ENCODE measurements at places on chromosomes 11 and 22. TPM values are rescaled to one million over a fixed set of nuclear protein-coding genes. Genes with fewer than 3 reads are reported as not detected.

Gene ACTN3
- 0.46 TPM for polyA plus RNA-seq

GRCh38 chr11:5631417-5631816 lies 6.6 kb downstream of the TRIM34 start:
- DNase-seq, result no peak

DNA sequence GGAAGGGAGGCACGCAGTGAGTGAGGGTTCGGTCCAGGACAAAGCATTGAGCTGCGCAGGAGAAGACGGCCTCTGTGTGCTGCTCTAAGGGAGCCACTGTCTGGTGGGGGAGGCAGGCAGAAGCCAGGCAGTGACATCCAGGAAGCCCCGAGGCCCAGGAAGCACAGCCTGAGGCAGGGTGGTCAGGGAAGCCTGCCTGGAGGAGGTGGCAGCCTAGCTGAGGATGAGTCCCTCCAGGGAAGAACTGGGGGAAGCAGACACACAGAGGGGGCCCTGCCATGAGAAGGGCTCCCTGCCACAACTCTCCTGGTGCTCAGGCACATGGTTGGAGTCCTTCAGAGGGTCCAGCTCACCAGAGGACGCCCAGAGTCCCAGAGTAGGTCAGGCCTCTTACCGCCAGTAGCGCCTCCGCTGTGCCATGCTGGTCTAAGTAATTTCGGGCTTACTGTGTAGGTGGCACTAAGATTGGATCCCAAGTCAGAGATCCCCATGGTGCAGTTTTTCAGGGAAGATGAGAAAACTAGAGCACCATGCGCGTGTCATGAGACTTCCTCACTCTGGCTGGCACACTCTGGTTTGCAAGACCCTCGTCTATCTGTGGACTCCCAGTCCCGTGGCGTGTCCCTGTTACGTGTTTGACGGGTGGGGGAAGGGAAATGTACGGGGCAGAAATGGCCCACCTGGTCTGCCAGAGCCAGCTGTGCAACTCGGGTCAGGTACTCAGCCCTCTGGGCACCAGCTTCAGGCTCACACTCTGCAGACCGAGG lies 887.2 kb downstream of the BRD1 start:
- no peak for DNase-seq

GRCh38 chr11:116981266-116981885 lies 116.9 kb downstream of the SIK3 start:
- DNase-seq, result no peak

Gene C11orf87
- polyA plus RNA-seq, result 0.29 TPM
